ENCODE measurements at places on chromosomes 16 and 17. TPM values are rescaled to one million over a fixed set of nuclear protein-coding genes. Genes with fewer than 3 reads are reported as not detected.

NPIPB6 gene
- not detected for total RNA-seq

TPSAB1 gene
- 4.1 TPM for total RNA-seq

TNP2 gene
- not detected for total RNA-seq

TBC1D3I gene
- 0.38 TPM for total RNA-seq

- DNase-seq, result peak; percentile 77
These were observed 18.2 kb downstream of the PGS1 start for GRCh38 chr17:78396441-78397337.

GRCh38 chr16:65845466-65846209 lies 520.9 kb upstream of the CDH5 start:
- DNase-seq, result no peak

GRCh38 chr16:64397042-64397441 lies 724.8 kb downstream of the CDH11 start:
- no peak for DNase-seq

DNA sequence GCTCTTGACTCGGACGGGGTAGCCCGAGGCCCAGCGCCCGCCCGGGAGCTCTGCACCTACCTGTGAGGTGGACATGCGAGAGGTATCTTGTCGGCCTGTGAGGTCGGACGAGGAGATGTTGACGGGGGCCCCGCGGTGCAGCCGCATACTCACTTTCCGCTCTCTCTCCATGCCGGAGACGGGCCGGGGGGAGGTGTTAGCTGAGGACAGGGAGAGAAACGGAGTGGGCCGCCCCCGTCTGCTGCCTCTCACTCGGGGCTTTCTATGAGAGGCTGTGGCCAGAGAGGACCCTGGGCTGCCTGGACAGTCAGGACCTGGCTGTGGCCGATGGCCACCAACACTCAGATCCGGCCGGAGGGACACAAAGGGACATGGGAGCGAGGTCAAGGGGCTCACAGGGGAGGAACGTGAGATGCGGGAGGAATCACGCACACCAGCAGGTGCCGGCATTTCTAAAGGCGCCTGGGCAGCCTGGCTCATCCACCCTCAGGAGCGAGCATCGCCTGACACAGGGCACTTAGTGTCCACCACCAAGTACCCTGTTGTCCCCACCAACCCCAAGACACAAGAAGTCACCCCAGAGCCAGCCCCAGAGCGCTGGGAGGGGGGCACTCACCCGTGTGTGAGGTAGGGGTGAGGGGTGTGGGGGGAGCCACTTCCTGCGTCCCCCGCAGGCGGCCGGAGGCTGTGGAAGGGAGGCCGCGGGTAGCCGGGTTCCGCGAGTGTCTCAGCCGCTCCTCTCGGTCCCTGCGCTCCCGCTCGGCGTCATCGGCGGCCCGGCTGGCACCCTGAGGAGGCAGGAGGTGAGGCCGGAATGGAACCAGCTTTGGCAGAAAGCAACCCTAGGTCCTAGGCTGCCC lies 20.2 kb downstream of the SLC16A3 start:
- DNase-seq, result no peak
